ENCODE measurements at places on chromosomes 2 and 18.
A peak's percentile ranks its signal among the peaks of the same experiment; 100 is the strongest.

GRCh38 chr2:45761635-45762034 is 110.2 kb downstream of the PRKCE start:
- DNase-seq, result no peak

DNA sequence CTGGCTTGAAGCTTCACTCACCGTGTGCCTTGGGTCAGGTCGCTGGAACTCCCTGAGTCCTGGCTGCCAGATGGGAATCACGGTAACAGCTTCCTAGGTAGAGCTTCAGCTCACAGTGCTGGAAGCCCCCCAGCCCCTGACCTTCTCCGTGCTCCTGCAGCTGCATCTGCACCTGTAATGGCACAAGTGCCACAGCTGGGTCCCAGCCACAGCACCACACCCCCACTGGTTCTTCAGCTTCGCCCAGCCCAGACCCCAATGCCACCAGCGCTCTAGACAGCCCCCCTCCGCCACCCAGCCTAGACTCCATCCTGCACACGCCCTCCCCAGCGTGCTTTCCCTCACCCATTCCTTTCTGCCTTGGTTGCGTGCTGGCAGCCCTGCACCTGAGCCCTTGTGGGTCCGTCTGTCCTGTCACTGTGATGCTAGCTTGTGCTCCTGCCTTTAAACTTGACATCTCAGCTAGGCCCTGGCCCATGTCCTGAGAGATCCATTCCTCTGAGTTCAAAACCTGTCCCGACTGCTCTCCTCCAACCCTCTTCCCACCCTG is 7.6 kb upstream of the ESPNL start:
- no peak for DNase-seq

GRCh38 chr2:190216829-190217228 is 102.8 kb downstream of the HIBCH start:
- peak; percentile 8 for DNase-seq

DNA sequence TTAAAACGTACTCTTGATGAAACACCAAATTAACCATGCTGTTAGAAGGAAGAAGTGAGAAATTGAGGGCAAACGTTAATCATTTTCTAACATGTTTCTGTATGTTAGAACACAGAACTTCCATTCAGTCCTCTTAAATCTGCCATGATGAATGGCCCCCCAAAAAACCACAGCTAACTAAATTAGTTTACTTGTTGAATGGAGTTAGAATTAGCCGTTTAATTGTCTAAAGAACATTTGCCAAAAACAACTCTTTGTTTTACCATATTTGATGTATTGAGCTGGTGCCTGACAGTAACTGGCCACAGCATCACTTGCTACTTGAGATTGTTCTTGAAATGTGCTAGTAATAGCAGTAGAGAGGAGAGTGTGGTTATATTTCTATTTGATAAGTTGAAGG is 12.7 kb downstream of the CCNYL1 start:
- DNase-seq, result no peak

GRCh38 chr2:239411549-239412319 is 10.9 kb upstream of the HDAC4 start:
- no peak for DNase-seq

- no peak for DNase-seq
These were observed 411.7 kb upstream of the NETO1 start for GRCh38 chr18:73279498-73279897.

GRCh38 chr2:136238286-136239078 is 120.5 kb upstream of the CXCR4 start:
- DNase-seq, result peak; percentile 36

DNA sequence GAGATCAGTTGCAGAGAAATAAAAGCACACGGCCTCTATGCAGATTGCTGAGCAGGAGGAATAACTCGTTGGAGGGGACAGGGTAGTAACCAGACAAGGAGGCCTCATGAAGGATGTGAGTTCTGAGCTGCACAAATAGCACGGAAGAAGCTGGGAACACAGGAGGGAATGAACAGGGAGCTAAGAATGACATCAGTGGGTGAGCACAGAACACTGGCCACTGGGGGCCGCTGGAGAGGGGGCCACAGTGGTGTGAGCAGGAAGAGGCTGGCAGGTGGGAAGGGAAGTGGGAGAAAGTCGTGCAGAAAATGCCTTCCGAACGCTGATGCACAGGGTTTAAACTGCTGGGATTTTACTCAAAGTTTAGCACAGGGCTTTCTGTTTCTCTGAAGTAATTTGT is 61.0 kb downstream of the ZAP70 start:
- no peak for DNase-seq

GRCh38 chr18:23595591-23595990 is 9.3 kb upstream of the NPC1 start:
- DNase-seq, result no peak

DNA sequence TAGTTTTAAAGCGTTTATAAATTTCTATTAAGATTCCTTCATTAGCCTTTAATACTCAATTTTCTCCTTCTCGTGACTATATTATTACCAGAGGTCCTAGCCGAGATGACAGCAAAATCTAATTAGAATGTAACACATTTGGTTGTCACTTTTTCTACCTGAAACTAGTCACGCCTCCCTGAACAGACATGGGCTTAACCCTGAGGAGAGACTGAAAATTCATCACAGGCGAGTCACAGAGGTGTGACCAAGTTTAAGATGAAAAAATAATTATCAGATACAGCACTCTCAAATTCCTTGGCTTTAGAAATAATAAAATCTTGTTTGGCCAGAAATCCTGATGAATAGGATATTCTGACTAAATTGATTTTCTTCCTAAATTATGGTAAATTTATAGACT is 834.4 kb upstream of the SLC39A10 start:
- no peak for DNase-seq

DNA sequence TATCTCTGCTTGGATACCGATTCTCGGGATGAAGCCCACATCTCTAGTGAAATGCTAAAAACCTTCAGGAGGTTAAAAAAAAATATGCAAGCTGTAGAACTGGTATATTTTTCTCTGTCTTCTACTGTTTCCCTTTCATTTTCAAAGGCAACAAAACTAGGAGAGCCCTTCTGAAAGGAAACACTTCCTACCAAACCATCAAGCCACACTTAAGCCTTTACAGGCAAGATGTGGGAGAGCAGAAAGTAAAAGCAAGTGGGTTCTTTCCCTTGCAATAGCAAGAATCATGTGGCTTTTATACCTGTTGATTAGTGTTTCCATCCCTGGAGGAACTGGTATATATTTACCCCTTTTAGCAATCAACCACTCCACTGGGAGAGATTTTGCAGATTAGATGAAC is 147.9 kb upstream of the ACAA2 start:
- DNase-seq, result no peak

GRCh38 chr2:142769761-142770160 is 107.7 kb upstream of the KYNU start:
- no peak for DNase-seq

- DNase-seq, result no peak
These were observed 284.1 kb upstream of the CYP26B1 start for GRCh38 chr2:72431737-72432136.

DNA sequence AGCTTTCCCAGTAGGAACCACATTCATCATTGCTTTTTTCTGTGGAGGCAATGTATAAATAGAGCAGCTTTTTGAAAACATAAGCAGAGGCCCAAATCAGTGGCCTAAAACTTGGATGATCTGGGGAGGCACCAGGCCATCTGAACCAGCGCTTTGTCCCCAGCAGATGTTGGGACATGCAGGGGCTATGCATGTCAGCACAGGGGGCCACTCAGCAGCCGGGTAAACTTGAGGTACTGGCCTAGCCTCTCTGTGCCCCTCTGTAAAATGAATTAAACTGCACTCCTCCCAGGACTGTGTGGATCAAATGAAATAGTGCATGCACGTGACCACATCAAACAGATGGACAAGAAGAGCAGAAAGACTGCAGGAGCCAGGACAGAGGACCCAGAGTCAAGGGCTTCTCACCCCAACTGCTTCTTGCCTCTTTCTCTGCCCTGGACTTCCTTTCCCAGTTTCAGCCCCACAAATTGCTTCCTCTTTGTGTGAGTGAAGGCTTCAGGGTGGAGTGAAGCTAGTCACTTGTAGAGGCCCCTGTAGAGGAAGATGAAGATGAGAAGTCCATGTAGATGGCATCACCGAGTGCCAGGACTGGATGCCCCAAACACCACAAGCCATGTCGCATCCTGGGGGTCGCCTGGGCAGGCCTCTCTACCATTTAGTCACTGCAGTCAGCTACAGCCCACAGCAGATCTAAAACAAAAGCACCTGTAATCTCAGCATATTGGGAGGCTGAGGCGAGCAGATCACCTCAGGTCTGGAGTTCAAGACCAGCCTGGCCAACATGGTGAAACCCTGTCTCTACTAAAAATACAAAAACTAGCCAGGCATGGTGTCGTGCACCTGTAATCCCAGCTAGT is 53.2 kb downstream of the IMPA2 start:
- DNase-seq, result no peak

- peak; percentile 13 for DNase-seq
These were observed 115.4 kb upstream of the CDC42EP3 start for GRCh38 chr2:37786854-37787253.

DNA sequence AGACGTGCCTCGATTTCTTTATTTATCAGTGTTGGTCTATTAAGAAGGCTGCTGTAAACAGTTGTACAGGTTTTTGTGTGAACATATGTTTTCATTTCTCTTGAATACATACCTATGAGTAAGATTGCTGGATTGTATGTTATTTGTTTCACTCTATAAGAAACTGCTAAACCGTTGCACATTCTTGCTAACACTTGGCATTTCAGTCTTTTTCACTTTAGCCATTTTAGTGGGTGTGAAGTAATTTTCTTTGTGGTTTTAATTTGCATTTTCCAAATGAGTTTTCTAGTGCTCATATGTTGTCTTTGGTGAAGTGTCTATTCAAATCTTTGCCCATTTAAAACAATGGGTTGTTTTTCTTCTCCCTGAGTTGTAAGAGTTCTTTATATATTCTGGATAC is 221.5 kb upstream of the SMAD7 start:
- DNase-seq, result no peak

DNA sequence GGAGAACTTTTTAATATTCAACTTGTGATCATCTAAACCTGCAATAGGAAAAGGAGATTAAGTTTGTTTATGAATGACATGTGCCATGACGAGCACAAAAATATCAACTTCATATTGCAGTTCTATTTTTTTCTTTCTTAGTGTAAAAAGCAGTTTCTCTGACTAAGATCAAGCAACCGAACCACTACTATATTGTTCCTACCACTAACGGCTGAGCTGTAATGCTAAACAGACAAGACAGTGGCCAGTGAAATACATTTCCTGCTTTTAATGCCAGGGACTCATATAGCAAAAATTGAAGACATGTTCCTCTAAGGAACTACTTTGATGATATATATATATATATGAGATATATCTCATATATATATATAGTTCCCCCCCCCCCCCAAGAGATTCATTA is 1705.6 kb upstream of the TMEFF2 start:
- no peak for DNase-seq

DNA sequence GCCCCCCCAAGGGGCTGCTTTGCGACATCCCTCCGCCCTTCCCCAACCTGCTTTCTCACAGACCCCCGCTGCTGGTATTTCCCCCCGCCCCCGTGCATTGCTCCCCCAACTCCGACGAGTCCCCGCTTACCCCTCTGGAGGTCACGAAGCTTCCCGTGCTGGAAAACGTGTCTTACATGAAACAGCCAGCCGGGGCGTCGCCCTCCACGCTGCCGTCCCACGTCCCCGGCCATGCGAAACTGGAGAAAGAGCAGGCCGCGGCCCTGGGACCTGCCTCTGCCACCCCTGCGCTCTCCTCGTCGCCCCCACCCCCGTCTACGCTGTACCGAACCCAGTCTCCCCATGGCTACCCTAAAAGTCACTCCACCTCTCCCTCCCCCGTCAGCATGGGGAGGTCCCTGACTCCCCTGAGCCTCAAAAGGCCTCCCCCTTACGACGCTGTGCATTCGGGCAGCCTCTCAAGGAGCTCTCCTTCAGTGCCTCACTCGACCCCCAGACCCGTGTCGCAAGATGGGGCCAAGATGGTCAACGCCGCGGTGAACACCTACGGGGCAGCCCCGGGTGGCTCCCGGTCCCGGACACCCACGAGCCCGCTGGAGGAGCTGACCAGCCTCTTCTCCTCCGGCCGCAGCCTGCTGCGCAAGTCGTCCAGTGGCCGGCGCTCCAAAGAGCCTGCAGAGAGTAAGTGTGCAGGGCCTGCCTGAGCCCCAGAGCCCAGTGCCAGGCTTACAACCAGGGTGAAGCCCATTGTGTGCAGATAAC is 183.0 kb downstream of the NYAP2 start:
- DNase-seq, result no peak

DNA sequence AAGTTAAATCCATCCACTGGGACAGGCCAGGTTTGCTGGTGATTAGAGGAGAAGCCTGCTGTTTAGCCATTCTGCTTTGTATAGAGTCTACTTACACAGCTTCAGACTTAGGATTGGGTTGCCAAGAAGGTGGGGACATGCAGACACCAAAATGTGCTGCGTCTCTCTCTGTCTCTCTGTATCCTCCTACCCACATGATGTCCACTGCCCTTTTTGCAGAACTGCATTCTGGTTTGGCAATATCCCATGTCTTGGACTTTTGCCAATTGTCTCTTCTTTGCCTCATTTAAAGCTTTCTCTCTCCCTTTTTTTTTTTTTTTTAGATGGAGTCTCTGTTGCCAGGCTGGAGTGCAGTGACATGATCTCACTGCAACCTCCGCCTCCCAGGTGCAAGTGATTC is 261.1 kb upstream of the FN1 start:
- DNase-seq, result no peak

DNA sequence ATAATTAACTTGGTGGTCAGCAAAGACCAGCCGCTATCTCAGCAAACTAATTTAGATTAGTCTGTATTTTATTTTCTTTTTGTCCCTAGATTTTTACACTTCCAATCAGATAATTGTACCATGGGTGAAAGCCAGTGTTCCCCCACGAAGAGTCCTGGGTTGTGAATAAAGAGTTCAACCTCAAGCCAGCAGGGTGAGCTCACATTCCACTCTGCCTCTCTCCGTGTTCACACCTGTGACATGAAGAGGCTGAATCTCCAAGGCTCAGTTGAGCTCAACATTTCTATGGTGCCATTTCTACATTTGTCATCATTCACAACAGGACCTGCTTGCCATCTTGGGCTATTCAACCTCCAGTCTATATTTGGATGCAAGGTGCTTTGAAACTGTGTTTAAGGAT is 771.5 kb downstream of the GALR1 start:
- DNase-seq, result no peak

GRCh38 chr18:62452280-62452831 is 70.5 kb upstream of the ZCCHC2 start:
- peak; percentile 55 for DNase-seq

GRCh38 chr2:34070196-34070595 is 471.1 kb upstream of the FAM98A start:
- DNase-seq, result no peak

All from large intestine (tissue), 12 donors.